SJSA1 (cell line): ENCODE measurements at places on chromosomes 13 and 19.

GRCh38 chr13:32624441-32624840 is 38.2 kb downstream of the PDS5B start:
- DNase-seq = no peak
- H3K4me1 ChIP-seq = no peaks in the 10 kb centered on the region
- H3K36me3 ChIP-seq = no peaks in the 10 kb centered on the region
- no peaks in the 10 kb centered on the region for H3K27me3 ChIP-seq
- no peak overlapping the region for H3K4me3 ChIP-seq

GRCh38 chr13:39616087-39616694 is 13.2 kb upstream of the LHFPL6 start:
- no peaks in the 10 kb centered on the region for H3K36me3 ChIP-seq
- DNase-seq = peak; percentile 25
- no peak overlapping the region for H3K4me3 ChIP-seq
- no peaks in the 10 kb centered on the region for H3K27me3 ChIP-seq
- no peak overlapping the region for H3K27ac ChIP-seq
- no peaks in the 10 kb centered on the region for H3K4me1 ChIP-seq

DNA sequence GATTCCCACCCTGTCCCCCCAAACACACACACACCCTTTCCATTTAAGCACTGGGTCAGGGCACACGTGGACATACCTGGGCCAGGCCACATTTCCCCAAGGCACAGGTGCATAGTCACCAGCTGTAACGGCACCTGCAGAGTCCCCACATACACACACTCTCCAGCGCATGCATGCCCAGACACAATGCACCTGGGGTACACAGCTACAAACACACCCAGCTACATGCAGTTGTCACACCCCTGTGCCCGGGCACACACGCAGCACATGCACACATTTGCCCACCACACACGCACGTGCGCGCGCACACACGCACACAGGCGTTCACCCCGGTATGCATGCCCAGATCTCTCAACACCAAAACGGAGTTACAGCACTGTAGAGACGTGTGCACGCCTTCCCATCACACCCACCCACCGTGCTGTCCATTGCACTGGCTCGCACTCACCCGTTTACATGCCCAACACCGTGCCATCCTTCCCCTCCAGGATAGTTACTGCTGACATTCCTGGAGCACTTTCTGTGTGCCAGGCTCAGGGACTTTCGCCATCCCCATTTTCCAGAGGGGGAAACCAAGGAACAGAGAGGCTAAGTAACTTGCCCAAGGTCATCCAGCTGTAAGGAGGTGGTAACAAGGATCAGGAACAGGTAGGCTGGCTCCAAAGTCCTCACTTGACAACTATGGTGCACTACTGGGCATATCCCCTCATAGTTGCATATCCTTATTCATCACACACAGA is 749 bp upstream of the SHANK1 start:
- H3K27me3 ChIP-seq = peaks cover 56% of the 10 kb centered on the region
- no peak overlapping the region for H3K4me3 ChIP-seq
- peaks cover 4% of the 10 kb centered on the region; the same call in 1 of the 2 replicates for H3K4me1 ChIP-seq
- no peaks in the 10 kb centered on the region for H3K36me3 ChIP-seq
- H3K27ac ChIP-seq = no peak overlapping the region

DNA sequence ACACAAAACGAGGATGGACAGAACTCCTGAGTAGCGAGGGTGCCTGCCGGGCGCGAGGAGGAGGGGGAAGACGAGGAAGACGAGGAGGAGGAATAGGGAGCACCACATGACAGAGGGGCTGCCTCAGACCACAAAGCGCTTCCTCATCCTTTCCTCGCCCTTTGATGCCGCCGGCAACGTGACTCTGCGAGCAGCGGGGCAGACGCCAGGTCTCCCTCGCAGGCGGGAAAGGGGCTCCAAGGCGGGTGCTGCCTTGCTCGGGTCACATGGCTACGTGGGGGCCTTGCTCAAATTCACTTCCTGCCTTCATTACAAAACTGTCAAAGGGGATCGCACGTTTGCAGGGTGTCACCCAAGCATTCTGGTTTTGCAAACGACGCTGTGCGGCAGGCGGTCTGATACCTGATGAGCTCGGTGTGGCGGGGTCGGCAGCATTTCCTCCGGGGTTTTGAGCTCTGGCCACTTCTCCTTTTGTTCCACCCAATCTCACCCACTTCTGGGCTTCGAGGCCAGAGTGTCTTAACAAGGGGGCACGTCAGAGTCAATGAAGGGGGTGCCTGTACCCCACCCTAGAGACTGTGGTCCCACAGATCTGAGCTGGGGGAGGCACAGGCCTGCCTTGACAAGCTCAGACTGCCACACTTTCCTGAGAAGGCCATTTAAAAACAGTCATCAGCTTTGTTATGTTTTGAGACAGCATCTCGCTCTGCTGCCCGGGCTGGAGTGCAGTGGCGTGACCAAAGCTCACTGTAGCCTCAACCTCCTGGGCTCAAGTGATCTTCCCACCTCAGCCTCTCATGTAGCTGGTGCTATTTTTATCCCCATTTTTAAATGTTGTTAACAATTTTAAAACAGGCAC is 14.9 kb downstream of the MAP2K2 start:
- no peak overlapping the region for H3K27ac ChIP-seq
- H3K4me1 ChIP-seq = 0 out of 2 replicates have a peak, but pooled peaks cover 3% of the 10 kb centered on the region
- no peak overlapping the region for H3K4me3 ChIP-seq

DNA sequence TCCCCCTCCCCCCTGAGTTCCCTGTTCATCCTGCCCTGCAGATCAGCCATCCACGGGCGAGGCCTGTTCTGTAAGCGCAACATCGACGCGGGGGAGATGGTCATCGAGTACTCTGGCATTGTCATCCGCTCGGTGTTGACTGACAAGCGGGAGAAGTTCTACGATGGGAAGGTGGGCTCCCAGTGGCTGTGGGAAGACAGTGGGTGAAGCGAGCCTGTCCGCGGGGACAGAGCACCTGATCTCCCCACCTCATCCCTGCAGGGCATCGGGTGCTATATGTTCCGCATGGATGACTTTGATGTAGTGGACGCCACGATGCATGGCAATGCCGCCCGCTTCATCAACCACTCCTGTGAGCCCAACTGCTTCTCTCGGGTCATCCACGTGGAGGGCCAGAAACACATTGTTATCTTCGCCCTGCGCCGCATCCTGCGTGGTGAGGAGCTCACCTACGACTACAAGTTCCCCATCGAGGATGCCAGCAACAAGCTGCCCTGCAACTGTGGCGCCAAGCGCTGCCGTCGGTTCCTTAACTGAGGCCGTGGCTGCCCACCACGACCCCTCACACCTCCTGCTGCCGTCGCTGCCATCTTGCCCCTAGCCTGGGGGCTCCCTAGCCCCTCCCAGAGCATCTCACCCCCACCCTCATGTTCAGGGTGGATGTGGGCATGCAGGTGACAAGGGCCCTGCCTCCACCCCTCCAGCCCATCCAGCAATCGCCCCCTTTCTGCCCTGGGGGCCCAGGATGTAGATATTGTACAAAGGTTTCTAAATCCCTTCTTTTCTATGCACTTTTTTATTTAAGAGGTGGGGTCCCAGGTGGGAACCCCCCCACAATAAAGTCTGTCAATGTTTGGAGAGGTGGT is 4.0 kb downstream of the IGFLR1 start:
- peaks cover 59% of the 10 kb centered on the region for H3K36me3 ChIP-seq
- DNase-seq = no peak
- H3K27ac ChIP-seq = no peak overlapping the region
- peaks cover 11% of the 10 kb centered on the region for H3K4me1 ChIP-seq

DNA sequence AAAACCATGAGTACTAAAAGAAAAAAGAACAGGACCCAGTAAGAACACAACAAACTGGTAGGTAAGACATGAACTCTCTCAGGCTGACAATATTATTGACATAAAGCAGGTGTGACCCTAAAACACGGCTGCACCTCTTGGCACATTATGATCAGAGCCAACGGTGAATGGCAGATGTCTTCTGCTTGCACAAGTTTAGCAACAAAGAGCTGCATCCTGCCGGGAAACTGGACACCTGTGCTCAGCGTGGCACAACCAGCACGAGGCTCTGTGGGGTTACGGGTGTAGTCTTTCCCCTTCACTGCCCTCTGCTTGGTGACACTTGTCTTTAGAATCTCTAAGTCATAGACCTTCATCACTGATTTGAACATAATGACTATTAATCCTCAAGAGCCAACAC is 97.9 kb downstream of the DOCK9 start:
- H3K27ac ChIP-seq = no peak overlapping the region
- H3K4me1 ChIP-seq = peaks cover 10% of the 10 kb centered on the region
- no peak for DNase-seq
- H3K27me3 ChIP-seq = no peaks in the 10 kb centered on the region
- peaks cover 74% of the 10 kb centered on the region for H3K36me3 ChIP-seq
- no peak overlapping the region for H3K4me3 ChIP-seq

GRCh38 chr13:114173745-114174144 is 5.3 kb upstream of the CFAP97D2 start:
- no peaks in the 10 kb centered on the region for H3K27me3 ChIP-seq
- H3K36me3 ChIP-seq = no peaks in the 10 kb centered on the region
- peaks cover 6% of the 10 kb centered on the region; the same call in 1 of the 2 replicates for H3K4me1 ChIP-seq
- H3K27ac ChIP-seq = no peak overlapping the region
- no peak overlapping the region for H3K4me3 ChIP-seq
- no peak for DNase-seq

DNA sequence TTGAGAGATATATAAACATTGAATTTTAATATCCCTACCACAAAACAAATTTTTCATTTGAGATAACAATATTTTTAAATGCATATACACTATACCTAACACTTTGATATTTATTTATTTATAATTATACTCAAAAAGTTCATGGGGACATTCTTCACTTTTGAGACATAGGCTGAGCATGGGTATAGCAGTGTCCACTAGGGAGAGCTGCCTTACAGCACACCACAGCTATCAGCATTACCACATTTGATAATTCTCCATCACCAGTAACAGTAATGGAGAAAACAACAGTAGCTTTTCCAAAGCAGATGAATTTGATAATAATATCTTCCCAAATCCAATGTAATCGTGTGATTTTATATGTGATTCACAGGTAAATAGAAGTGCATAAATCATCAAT is 626.1 kb downstream of the DACH1 start:
- no peak for DNase-seq
- H3K36me3 ChIP-seq = no peaks in the 10 kb centered on the region
- H3K27ac ChIP-seq = no peak overlapping the region
- no peaks in the 10 kb centered on the region for H3K4me1 ChIP-seq

- no peaks in the 10 kb centered on the region for H3K27me3 ChIP-seq
- peaks cover 20% of the 10 kb centered on the region for H3K4me1 ChIP-seq
- DNase-seq = peak; percentile 77
- no peaks in the 10 kb centered on the region for H3K36me3 ChIP-seq
- H3K27ac ChIP-seq = peak overlapping the region; percentile 88
These were observed 594.6 kb downstream of the PCDH9 start for GRCh38 chr13:66635526-66635925.

DNA sequence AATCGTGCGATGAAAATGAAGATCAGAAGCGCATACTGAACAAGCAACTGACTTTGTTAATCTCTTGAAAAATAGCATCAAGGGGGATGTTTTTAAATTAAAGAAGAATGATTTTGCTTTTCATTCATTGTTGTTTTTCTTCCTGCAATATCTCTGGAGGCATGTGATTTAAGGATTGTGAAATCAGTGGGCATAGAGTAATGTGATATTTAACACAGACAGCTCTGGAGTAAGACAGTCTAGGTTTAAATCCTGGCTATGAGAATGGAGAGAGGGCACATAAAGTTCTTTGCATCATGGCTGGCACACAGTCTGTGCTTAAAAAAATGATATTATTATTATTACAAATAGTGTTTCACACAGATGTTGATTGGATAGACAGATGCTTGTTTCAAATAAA is 243.1 kb upstream of the NBEA start:
- no peak overlapping the region for H3K27ac ChIP-seq
- no peak overlapping the region for H3K4me3 ChIP-seq
- DNase-seq = no peak
- H3K27me3 ChIP-seq = no peaks in the 10 kb centered on the region
- H3K36me3 ChIP-seq = no peaks in the 10 kb centered on the region
- H3K4me1 ChIP-seq = no peaks in the 10 kb centered on the region

DNA sequence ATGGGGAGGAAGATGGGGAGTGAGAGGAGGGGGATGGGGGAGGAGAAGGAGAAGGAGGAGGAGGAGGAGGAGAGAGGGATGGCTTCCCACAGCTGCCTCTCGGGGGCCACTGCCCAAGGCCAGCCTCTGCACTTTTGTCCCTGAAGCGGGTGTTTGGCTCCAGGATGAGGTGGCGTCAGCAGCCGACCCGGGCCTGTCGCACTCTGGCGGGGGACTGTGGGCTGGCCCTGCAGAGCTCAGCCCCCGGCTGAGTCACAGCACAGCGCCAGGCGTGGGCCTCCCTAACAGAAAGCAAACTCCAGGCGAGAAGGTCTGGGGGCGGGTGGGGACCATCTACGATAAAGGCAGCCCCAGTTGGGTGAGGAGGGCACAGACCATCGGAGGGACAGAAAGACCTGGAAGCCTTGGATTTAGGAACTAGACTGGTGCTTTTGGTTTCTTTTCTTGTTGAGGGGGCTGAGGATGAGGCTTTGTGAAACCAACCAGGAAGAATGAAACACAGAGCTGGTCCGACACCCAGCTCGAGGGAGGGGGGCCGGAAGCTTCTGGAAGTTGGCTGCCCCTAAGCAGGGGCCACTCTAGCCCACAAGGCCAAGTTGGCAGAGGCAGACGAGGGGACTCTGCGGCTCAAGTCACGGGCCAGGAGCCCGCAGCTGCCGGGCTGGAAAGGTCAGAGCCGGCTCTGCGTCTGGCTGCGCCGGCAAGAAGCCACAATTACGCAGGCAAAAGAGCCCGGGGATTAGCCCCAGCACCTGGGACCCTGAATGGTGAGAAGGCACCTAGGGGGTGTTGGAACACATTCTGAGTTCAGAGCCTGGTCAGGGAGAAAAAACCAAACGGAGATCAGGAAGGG is 18.2 kb downstream of the LSM4 start:
- peak; percentile 88 for DNase-seq
- H3K27me3 ChIP-seq = no peaks in the 10 kb centered on the region
- peaks cover 33% of the 10 kb centered on the region for H3K36me3 ChIP-seq
- H3K4me3 ChIP-seq = peak overlapping the region; percentile 28

GRCh38 chr19:3359919-3360420 is 6.4 kb upstream of the NFIC start:
- H3K27ac ChIP-seq = peak overlapping the region; percentile 62
- no peak for DNase-seq
- H3K4me1 ChIP-seq = peaks cover 21% of the 10 kb centered on the region
- H3K4me3 ChIP-seq = peak overlapping the region; percentile 77
- peaks cover 3% of the 10 kb centered on the region; the same call in 1 of the 2 replicates for H3K27me3 ChIP-seq
- no peaks in the 10 kb centered on the region for H3K36me3 ChIP-seq

GRCh38 chr19:39247701-39248664 is 673 bp downstream of the IFNL4 start:
- no peak overlapping the region for H3K4me3 ChIP-seq
- no peaks in the 10 kb centered on the region for H3K4me1 ChIP-seq
- H3K36me3 ChIP-seq = no peaks in the 10 kb centered on the region
- DNase-seq = no peak
- no peak overlapping the region for H3K27ac ChIP-seq
- H3K27me3 ChIP-seq = peaks cover 53% of the 10 kb centered on the region

GRCh38 chr19:33410915-33411401 is 37.4 kb downstream of the CEBPG start:
- no peaks in the 10 kb centered on the region for H3K27me3 ChIP-seq
- DNase-seq = no peak
- H3K4me1 ChIP-seq = peaks cover 6% of the 10 kb centered on the region; the same call in 1 of the 2 replicates
- no peak overlapping the region for H3K27ac ChIP-seq

DNA sequence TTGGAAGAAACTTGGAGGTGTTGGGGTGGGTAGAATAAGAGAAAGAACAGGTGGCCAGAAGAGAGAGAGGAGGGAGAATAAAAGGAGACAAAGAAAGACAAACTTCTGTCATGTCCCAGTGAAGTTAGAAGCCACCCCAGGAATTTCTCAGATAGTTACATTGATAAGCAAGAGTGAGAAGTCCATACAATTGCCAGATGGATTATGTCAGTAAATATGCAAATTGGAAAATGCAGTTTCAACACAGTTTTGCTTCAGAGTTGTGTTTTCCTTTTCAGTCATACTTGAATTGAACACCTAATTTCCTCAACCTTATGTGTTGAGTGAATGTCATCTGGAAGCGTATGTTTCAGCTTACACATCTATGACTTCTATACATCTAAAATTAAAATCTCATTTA is 139.2 kb downstream of the RXFP2 start:
- no peaks in the 10 kb centered on the region for H3K27me3 ChIP-seq
- no peaks in the 10 kb centered on the region for H3K36me3 ChIP-seq
